Hematopoietic multipotent progenitor cell (in vitro differentiated cells): ENCODE measurements at places on chromosomes 3 and 15. TPM values are rescaled to one million over a fixed set of nuclear protein-coding genes. Genes with fewer than 3 reads are reported as not detected.

The RNU5B-1 gene
- not detected for total RNA-seq

GRCh38 chr3:127717357-127718244 lies 44.8 kb downstream of the ABTB1 start:
- no peak for DNase-seq

DNA sequence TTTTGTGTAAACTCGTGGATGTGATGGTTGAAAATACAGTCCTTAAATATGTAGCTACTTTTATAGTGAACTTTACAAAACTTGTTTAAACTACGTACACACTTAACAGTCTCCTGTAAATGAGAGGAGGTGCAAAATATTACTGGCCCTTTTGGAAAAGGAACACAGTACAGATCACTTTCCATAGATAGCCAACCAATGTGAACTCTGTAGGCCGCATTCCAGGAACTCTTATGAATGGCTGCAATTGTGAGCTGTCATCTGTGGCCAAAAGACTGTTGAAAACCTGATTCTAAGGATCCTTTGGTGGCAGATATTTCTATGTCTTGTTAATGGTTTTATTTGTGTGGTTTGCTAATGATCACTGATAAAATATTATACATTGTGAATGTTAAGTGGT lies 6.2 kb downstream of the TSC22D2 start:
- DNase-seq, result no peak

GRCh38 chr3:170751083-170751898 lies 118.7 kb downstream of the RPL22L1 start:
- no peak for DNase-seq

DNA sequence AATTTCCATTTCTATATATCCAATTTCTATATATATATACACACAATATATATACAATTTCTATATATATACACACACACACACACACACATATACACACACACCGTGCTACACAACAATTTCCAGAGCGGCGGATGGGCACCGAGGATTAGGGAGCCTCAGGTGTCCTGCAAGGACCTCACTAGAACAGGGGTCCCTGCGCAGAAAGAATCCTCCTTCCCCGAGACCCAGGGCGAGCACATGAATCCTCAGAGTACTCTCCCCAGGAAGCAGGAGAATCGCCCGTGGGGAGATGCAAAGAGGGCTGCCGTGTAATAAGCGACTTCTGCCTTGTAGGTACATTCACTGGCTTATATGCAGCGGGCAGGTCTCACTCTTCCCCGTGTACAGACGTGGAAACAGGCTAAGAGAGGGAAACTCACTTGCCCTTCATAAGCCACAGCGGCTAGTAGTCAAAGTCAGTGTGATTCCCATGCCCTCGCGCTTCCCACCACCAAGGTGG lies 467 bp downstream of the PIF1 start:
- peak; percentile 16 for DNase-seq

DNA sequence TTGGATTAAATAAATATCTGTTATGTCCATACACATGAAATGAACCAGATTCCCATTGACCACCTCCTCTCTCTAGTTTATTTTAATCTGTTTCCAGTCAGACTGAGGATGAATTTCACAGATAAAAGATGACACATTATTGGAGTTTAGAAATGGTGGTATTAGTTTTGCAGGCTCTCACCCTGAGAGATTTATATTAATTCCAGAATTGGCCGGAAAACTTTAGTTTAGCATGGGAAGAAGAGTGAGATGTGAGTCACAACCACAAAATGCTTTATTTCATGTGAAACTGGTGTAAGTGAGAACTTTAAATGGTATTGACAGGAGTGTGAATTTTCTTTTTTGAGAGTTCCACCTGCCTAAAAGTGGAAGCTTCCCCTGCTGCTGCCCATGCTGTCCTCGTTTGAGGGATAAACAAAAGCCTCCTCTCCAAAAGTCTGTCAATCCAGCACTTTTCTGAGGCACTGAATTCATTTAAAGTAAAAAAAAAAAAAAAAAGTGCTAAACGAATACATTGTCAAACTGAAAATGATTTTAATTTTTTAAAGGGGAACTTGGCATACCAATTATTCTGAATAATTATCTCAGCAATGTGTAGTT lies 65.1 kb upstream of the EPHA3 start:
- no peak for DNase-seq

- peak; percentile 48 for DNase-seq
These were observed 12.4 kb downstream of the OTOL1 start for GRCh38 chr3:161508852-161509477.

GRCh38 chr3:5267252-5267651 lies 79.7 kb downstream of the EDEM1 start:
- no peak for DNase-seq

GRCh38 chr3:17632401-17633100 lies 109.9 kb downstream of the TBC1D5 start:
- DNase-seq, result peak; percentile 59

The RAD18 gene
- total RNA-seq, result 10.2 TPM

The FRMD5 gene
- not detected for total RNA-seq
